ENCODE measurements at places on chromosomes 2 and 18.

DNA sequence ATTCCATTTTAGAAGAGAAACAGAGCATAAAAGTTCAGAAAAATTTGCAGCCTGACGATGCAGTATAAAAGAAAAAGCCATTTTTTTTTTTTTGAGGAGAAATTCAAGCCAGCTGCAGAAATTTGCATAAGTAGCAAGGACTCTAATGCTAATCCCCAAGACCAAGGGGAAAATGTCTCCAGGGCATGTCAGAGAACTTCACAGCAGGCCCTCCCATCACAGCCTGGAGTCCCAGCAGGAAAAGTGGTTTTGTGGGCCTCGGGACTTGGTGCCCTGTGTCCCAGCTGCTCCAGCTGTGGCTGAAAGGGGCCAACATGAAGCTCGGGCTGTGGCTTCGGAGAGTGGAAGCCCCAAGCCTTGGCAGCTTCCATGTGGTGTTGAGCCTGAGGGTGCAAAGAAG is 325.3 kb upstream of the HNMT start:
- DNase-seq = no peak

DNA sequence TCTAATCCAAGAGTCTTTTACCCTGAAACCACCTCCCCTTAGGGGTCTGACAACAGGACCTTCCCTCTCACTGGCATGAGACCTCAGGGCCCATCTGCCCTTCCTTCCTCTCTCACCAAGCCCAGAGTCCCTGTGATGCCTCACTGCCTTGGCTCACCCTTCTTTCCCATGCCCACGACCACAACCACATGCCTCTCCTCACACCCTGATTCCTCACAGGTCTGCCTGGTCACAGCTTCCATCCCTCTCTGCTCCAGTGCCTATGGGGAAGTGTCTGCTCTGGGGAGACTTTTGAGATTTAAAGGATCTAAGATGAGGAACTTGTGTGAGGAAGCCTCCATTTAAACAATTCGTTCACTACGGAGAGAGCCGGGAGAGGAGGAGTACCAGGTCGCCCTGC is 98.9 kb upstream of the SH3BP4 start:
- DNase-seq = no peak

GRCh38 chr2:96359310-96359709 is 23.7 kb downstream of the NCAPH start:
- no peak for DNase-seq

DNA sequence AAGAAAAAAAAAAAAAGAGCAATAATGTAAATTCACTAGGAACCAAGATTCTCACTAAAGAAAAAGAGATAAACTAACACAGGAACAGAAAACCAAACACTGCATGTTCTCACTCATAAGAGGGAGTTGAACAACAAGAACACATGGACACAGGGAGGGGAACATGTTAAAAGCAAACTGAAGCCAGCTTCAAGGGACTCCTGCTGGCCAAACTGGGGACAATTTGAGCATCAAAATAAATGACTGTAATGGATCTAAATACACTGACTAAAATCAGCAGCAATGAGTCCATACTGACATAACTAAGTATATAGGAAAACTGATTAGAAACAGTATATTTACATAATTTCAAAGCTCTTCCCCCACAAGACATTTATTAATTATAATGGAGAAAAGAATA is 73.0 kb downstream of the FARSB start:
- DNase-seq = no peak

DNA sequence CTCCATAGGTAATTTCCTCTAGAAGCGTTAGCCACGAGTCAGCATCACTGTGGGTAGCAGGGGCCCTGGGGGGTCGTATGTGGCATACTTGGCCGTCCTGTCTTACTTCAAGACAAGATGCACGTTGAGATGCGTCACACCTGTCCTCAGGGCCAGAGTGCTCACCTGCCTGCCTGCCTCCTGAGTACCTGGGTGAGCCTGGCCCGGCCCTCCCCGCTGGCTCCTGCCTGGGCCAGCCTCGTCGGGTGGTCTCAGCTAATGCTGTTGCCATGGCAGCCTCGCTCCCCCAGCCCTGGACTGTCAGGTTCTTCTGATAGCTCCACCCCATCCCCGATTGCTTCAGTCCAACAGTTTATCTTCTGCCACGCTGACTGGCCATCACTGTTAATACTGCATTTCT is 232.4 kb downstream of the GBX2 start:
- DNase-seq = no peak

- DNase-seq = no peak
These were observed 481.6 kb downstream of the EIPR1 start for GRCh38 chr2:2896011-2896410.

DNA sequence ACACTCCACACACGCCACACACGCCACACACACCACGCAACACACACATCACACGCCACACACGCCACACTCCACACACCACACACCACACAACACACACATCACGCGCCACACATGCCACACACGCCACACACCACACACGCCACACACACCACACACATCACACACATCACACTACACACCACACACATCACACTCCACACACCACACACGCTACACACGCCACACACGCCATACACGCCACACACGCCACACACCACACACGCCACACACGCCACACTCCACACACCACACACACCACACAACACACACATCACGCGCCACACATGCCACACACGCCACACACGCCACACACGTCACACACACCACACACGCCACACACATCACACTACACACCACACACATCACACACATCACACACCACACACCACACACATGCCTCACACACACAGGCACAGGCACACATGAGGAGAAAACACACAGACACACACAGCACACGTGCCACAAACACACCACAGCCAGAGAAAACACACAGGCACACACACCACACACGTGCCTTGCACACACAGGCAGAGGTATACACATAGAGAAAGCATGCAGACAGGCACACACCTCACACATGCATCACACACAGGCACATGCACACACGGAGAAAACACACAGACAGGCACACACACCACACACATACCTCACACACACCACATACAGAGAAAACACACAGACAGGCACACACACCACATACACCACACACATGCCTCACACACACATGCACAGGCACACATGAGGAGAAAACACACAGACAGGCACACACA is 241.5 kb upstream of the MYT1L start:
- DNase-seq = no peak

- DNase-seq = no peak
These were observed 493.2 kb downstream of the PID1 start for GRCh38 chr2:228777855-228778355.

- DNase-seq = no peak
These were observed 202.6 kb upstream of the ID2 start for GRCh38 chr2:8479298-8479697.

- DNase-seq = no peak
These were observed 87.0 kb downstream of the WDR7 start for GRCh38 chr18:56738184-56738583.

GRCh38 chr2:50039445-50039844 is 885.1 kb upstream of the FSHR start:
- no peak for DNase-seq

All from GDM1 (cell line).